ENCODE measurements at places on chromosomes 1 and 21. TPM values are rescaled to one million over a fixed set of nuclear protein-coding genes. Genes with fewer than 3 reads are reported as not detected.

TSTD1 gene
- not detected for total RNA-seq

DNA sequence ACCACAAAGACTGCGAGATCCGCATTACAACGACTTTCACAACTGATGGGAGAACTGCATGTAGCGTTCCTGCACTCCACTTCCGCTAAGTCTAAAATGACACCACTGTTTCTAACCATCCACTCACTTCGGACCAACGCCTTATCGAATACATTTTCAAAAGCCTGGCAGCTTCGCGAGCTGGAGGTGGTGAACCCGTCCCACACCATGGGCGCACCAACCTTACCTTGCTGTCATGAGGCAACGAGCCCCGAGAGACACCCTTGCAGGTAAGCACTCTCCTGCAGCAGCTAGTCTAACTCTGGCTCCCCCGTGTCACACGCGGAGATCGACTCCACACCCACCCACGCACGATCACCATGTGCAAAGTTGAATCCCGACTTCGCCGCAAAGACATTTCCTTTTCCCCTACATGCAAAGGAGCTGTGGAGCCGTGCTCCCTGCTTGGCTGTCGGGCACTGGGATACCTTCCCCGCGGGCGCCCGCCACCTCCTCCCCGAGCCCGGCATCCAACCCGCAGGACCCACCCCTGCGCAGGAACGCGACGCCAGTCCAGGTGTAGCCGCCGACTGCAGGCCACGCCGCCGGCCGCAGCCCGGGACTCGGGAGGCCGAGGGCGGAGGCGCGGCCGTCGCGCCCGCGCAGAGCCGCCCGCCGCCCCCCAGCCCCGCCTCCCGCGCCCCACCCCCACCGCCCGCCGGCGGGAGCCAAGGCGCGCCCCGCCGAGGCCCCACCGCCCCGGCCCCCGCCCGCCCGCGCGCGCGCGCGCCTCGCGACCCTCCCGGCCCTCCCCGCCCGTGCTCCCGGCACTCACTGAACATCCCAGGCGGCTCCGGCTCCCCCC, 629 bp downstream of the TAF5L start:
- peak; percentile 50 for DNase-seq

KCTD3 gene
- 22.2 TPM for total RNA-seq

DNA sequence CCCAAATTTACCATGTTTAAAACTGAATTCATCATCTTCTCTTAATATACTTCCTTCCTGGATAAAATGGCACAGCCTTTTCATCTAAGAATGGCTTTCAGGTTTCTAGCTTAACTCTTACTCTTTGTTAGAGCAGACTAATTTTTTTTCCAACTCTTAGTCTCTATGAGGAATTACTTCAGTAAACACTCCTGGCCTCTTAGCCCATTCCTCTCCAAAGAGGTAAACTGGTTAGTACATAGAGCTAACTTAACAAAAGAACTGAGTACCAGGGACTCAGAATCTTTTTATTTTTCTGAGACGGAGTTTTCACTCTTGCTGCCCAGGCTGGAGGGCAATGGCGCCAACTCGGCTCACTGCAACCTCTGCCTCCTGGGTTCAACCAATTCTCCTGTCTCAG, 21.1 kb downstream of the FOXJ3 start:
- no peak for DNase-seq

LCE1D gene
- total RNA-seq = not detected

DNA sequence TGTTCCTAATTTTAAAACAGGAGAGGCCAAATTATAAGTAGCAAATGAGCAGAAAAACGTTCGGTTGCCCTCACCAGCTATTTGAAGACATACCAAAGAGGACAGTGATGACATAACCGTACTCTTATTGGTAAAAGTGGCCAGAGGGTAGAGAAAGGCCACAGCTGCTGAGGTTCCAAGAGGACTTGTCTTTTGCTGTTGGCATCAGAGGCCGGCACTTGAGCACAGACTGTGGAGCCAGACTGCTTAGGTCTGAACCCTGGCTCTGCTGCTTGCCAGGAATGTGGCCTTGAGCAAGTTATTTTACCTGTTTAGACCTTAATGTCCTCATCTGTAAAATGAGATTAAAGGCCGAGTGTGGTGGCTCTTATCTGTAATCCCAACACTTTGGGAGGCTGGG, 14.9 kb downstream of the ETV3L start:
- no peak for DNase-seq

- no peak for DNase-seq
Measured at GRCh38 chr1:212983482-212983881, 32.2 kb downstream of the ANGEL2 start.

C1orf232 gene
- total RNA-seq = not detected

EPHA10 gene
- not detected for total RNA-seq

- DNase-seq = peak; percentile 88
Measured at GRCh38 chr1:39845569-39846566, 37.4 kb downstream of the TRIT1 start.

ANGPTL7 gene
- total RNA-seq = not detected

FMN2 gene
- total RNA-seq = 1.4 TPM

VHLL gene
- total RNA-seq = not detected

NEXN gene
- 11.6 TPM for total RNA-seq

UBL4B gene
- not detected for total RNA-seq

DENND2D gene
- 5.7 TPM for total RNA-seq

OR10J1 gene
- total RNA-seq = not detected

DNA sequence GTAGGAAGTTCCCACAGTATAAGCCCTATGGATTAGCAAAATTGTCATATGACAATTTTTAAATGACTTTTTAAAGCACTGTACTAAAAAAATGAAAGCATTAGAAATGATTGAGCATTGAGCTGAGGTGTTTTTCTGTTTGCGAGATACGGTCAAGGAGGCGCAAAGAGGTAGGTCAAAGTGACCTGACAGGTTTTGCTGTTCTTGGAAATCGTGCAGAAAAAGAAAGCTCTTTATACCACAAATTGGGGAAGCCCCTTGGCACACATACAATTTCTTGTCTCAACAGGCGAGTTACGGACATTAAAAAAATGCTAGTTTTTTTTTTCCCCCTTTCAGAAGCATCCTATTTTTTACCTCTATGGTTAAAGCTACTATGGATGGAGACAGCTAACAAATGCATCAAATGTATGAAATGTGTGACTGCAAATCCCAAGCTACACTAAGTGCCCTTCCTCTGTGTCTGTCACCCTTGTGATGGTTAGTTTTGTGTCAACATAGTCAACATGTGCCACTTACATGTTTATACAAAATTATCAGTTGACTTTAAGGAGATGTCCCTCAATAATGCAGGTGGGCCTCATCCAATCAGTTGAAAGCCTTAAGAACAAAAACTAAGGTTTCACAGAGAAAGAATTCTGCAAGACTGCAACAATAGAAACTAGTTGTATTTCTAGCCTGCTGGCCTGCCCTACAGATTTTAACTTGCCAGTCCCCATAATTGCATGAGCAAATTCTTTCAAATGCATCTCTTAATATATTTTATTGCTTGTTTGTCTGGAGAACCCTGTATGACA, 29.3 kb downstream of the CRYZ start:
- DNase-seq = no peak

ATP6V1G3 gene
- total RNA-seq = not detected

GRCh38 chr1:175116210-175116798, 48.7 kb downstream of the TNN start:
- no peak for DNase-seq

DNA sequence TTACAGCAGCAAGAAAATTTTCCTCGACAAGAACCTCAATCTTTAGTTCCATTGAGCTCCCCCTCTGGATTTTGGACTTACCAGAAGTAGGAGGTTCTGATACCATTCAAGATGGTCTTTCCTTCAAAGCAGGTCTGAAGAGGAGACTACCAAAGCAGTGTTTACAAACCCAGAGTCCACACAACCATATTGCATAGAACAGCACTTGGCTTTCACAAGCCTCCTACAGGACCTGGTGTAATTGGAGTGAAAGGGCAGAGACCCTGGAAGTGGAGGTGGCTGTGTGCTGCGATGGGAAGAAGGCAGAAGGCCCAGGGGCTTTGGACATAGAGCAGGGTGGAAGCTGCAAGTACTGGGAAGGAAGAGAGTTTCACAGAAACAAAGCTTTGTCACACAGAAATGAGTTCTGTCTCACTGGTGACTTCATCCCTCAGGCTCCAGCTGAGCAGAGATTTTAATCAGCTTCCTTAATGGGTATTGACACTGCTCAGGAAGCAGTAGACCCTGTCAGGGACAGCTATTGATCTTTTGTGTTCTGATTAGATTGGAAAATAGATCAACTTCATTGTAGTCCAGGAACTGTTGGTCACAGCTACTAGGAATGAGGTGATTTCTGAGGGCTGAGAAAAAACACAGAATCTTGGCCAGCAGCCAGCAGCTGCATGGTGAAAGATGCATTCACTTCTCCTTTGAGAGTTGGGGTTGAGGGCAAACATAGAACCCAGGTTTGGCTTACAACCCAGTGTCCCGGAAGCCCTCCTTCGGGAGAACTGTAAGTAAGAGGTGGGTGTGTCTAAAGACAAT, 124.0 kb downstream of the SYT2 start:
- DNase-seq = peak; percentile 61

DNA sequence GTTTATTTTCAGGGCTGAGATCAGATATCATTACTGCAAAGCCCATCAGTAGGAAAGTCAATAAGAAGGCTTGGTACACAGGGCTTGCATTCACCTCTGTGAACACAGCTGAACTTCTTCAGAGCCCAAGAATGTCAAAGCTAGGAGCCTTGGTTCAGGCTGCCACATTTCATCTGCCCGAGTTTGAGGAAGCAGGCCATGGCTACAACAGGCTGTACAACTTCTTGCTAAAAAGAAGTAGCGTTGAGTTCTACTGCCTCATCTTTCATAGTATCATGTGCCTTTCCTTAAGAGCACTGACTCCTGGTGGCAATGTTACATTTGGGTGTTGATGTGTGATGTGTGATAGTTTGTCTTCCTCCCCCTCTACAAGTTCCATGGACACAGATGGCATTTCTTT, 10.1 kb downstream of the C1orf162 start:
- no peak for DNase-seq

DNA sequence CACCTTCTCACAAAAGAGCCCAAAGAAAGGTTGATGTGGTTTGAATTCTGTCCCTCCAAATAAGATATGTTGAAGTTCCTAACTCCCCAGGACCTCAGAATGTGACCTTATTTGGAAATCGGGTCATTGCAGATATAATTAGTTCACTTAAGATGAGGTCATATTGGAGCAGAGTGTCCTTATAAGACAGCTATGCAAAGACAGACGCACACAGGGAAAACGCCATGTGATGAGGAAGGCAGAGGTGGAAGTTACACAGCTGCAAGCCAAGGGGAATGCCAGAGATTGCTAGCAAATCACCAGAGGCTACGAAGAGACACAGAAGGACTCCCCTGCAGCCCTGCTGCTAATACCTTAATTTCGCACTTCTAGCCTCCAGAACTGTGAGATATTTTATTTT, 5.2 kb upstream of the ABCB10 start:
- DNase-seq = no peak

GRCh38 chr1:119981986-119982815, 85.9 kb upstream of the ADAM30 start:
- peak; percentile 82 for DNase-seq

DNA sequence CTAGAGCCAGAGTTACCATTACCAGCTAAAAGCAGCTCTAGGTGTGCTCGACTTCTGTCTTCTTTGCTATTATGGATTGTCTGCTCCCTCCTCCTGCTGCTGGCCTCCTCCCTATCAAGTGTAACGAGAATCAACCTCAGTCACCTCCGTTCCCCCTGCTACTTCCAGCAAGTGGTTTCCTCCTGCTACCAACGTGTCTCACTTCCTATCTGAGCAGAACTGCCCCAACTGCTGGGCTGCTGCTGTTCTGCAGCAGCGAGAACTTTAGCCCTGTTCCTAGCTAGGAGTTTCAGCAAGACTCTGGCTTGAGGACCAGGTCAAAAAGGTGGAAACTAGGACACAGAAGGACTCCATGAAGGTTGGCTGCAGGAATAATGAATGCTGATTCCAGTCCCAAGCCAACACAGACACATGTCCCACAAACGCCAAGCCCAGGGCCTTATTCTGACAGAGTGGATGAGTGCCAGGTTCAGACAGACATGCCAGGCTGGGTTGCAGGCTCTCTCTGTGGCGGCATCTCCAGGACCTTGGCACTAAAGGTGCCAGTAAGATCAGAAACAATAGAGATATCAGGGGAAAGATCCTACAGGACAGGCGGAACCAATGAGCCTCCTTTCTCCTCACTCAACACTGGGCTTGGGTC, 46.9 kb downstream of the CD34 start:
- no peak for DNase-seq

NLRP3 gene
- 3.8 TPM for total RNA-seq

NOL9 gene
- 42.1 TPM for total RNA-seq

- peak; percentile 11 for DNase-seq
Measured at GRCh38 chr1:52970149-52970548, 43.1 kb downstream of the SCP2 start.

GRCh38 chr1:169044971-169045370, 61.5 kb upstream of the ATP1B1 start:
- no peak for DNase-seq

GRCh38 chr21:35540950-35541638, 492.0 kb upstream of the RUNX1 start:
- DNase-seq = peak; percentile 30

Measured in Daoy (cell line).